ENCODE measurements at places on chromosomes 13 and 19. TPM values are rescaled to one million over a fixed set of nuclear protein-coding genes. Genes with fewer than 3 reads are reported as not detected.

The PEAK3 gene
- polyA plus RNA-seq: not detected

The ZNF708 gene
- polyA plus RNA-seq: 2.5 TPM

The CAPS gene
- polyA plus RNA-seq: 1.6 TPM

GRCh38 chr19:55348317-55349034 lies 6.0 kb downstream of the COX6B2 start:
- H3K36me3 ChIP-seq: peaks cover 1% of the 10 kb centered on the region
- no peak overlapping the region for H3K27ac ChIP-seq
- DNase-seq: no peak
- peaks cover 23% of the 10 kb centered on the region for H3K27me3 ChIP-seq
- H3K4me1 ChIP-seq: peaks cover 2% of the 10 kb centered on the region

DNA sequence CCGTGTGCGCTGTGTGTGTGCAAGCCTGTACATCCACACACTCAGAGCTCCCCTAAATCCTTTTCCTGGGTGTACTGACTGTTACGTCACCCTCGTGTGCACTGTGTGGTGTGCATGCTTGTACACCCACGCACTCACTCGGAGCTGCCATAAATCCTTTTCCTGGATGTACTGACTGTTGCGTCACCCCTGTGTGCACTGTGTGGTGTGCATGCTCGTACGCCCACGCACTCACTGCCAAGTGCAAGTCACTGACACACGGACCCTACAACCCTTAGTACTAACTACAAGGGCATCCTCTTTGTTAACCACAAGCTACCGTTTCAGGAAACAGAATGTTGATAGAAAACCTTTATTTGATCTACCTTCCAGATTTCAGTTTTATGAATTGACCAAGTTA lies 983.4 kb downstream of the EFNB2 start:
- no peak overlapping the region for H3K4me3 ChIP-seq
- peak; percentile 3 for DNase-seq
- no peaks in the 10 kb centered on the region for H3K36me3 ChIP-seq
- no peak overlapping the region for H3K27ac ChIP-seq

DNA sequence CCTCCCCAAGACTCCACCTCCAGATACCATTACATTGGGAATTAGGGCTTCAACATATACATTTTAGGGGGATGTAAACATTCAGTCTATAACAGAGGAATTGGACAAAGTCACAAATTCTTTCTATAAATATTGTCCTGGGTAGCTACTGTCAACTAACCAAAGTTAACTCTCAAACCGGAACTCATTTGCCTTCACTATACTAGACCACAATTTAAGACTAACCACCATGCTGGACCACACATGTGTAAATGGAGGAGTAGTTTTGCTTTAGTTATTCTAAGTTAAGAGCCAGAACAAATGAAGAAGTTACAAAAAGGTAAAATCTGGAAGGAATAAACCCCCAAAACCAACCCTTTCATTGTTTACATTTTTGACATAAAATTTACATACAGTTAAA lies 222.8 kb downstream of the NDFIP2 start:
- H3K4me1 ChIP-seq: no peaks in the 10 kb centered on the region
- no peak overlapping the region for H3K4me3 ChIP-seq
- H3K27ac ChIP-seq: no peak overlapping the region

DNA sequence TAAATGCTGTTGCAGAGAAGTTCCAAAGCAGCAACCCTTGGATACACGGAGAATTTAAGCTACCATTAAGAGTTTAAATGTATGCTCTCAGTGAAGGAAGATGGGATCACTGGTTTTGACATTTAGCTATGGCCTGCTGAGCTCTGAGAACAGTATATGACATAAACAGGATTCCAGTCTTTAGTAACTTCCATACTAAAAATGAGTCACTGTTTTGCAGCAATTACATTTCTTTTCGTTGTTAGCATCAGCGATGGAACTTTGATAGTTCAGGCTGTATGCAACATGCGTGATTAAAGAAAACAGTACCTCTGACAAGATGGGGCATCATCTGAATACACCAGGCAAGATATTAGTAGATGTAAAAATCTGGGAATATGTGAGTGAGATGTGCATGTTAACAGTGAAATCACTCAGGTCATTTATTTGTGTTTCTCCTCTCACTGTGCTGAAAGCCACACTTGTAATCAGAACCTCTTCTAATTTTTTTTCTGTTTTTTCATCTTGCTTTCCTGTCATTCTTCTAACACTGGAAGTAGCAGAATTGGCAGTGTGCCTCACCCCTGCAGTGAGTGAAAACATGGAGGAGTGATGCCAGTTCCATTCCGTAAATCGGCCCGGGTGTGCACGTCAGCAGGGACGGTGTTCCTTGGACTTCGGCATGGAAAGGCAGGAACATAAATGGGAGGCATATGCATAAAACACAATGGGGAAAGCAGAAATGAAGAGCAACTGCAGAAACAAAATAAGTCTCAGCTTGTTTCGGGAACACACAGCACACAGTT lies 361.5 kb downstream of the OXGR1 start:
- no peak overlapping the region for H3K27ac ChIP-seq
- no peak overlapping the region for H3K4me3 ChIP-seq
- no peak for DNase-seq
- H3K27me3 ChIP-seq: no peaks in the 10 kb centered on the region
- no peaks in the 10 kb centered on the region for H3K4me1 ChIP-seq
